ENCODE measurements at places on chromosomes 5 and 9.

- DNase-seq, result peak; percentile 8
These were observed 58.0 kb downstream of the LOX start for GRCh38 chr5:122019919-122020590.

GRCh38 chr5:176181271-176181855 lies 56.9 kb upstream of the SIMC1 start:
- peak; percentile 90 for DNase-seq

DNA sequence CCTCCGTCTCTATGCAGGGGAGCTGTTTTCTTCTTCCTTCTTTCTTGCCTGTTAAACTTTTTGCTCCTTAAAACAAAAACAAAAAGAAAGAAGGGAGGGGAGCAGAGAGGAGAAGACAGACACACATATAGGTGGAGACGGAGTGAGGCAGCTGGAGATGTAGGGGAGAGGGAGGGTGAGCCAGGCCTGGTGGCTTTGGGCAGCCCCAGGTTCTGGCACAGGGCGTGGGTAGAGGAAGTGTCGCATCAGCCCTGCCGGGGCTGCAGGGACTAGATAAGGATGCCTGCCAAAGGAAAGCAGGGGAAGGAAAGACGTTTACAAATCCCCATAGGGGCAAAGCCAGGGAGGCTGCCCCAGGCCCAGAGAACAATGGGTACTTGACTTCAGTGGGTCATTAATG lies 38.7 kb upstream of the PTGS1 start:
- no peak for DNase-seq

DNA sequence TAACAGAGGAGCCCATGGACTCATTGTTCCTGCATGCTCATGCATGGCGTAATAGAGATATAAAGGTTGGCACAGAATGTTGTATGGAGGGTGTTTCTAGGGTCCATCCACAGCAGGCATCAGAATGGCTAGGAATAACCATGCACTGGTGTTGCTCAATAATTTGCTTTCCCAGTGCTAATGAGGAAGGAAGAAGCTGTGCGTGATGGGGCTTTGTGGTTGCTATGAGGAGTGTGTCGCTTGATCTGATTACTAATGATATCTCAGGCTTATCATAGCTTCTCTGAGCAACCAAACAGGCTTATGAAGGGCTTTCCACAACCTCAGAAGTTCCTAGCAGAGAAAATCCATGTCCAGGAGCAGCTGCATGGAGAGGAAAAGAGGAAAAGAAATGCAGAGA lies 151.3 kb upstream of the TRPC7 start:
- DNase-seq, result no peak

GRCh38 chr5:51034222-51034901 lies 348.9 kb upstream of the ISL1 start:
- no peak for DNase-seq

DNA sequence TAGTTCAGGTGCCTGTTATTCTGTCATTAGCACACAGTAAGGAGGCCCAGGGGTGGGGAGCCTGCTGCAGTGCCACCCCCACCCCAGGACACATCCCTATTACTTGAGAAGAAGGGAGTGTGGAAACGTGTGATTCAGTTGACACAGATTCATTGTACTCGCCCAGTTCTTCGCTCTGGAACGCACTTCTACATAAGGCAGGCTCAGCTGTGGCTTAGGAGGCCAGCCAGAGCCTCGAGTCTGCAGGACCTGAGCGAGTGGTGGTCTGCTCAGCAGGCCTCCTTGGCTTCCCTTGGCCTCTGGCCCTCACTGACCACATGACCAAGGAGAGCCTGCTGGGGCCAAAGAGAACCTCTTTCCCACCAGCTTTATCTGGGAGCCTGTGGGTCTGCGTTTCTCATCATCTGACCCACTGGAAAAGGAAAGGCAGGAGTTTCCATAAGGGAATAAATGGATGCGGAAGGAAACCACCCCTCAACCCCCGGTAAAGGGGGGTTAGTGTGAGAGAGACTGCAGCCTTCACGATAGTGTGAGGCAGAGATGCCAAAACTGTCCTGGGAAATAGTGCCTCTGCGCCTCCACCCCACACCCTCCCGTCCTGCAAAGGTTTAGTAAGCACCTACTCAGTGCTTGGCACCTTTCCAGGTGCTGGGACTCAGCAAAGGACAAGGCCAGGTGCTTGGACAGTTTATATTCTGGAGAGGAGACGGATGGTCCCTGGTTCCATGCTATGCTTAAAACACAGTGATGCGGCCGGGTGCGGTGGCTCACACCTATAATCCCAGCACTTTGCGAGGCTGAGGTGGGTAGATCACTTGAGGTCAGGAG lies 73.7 kb downstream of the PPARGC1B start:
- DNase-seq, result no peak

- DNase-seq, result peak; percentile 89
These were observed 1.3 kb downstream of the SEMA5A start for GRCh38 chr5:9544502-9545135.

DNA sequence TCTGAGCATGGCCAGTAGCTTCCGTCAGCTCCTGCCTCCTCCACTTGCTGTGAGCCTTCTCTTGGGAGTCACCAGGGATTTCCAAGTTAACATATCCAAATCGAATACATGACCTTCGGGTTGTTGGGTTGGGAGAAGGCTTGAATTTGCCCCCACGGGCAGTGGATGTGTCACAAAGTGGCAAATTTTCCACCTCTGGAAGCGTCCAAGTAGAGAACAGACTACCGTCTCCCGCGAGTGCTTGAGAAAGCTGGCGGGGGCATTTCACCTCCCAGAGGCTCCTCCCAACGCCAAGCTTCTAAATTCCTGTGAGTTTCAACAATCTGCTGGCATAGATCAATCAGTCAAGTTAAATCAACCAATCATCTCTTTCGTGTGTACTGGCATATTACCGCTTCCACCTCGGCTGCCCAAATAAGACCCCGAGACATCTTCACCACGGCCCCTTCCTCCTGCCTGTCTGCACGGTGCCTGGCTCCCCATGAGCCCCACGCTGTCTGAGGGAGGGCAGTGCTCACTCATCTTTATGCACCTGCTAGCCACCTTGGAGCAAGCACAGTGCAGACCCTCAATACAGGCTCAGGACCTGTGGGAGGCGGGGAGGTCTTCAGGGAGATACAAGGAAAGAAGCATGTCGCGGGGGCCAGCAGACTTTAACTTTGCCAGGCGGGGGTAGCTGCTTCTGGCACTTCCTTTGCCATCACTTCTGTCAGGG lies 79.1 kb downstream of the MRPL36 start:
- DNase-seq, result no peak

GRCh38 chr9:124271660-124272059 lies 13.9 kb downstream of the NEK6 start:
- no peak for DNase-seq

Data from kidney tubule cell (primary cell).